ENCODE measurements at places on chromosomes 5 and 9.
A peak's percentile ranks its signal among the peaks of the same experiment; 100 is the strongest.

- DNase-seq: no peak
Measured at GRCh38 chr5:84635235-84636055, 250.8 kb upstream of the EDIL3 start.

- DNase-seq: no peak
Measured at GRCh38 chr5:116492776-116493175, 81.8 kb downstream of the SEMA6A start.

DNA sequence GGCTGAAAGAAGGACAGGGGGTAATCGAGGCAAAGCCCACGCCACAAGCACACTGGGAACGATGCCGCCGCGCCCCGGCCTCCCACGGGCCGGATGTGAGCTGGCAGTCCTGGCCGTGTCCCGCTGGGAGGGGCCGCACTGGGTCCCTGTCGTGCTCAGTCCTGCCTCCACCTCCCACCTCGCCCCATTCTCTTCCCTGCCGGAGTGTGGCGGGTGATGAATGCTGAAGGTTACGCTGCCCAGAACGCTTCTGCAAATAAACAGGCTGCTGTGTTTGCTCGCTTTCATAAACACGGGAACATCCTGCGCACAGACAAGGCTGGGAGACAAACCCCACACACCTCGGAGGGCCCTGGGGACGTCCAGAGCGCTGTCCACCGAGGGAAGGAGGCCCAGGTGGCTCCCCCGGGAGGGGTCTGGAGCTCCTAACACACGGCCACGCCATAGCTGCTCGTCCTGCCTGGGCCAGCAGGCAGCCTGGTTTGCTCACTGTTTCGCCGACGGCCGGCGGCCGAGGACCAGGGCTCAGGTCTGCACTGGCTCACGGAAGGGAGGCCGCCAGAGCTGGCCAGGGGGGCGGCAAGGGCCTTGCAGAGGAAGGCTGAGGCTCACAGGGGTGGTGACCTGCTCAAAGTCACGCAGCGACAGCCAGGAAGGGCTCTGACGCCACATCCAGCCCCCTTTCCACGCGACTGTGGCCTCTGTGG is 2.3 kb downstream of the DNLZ start:
- DNase-seq: no peak

DNA sequence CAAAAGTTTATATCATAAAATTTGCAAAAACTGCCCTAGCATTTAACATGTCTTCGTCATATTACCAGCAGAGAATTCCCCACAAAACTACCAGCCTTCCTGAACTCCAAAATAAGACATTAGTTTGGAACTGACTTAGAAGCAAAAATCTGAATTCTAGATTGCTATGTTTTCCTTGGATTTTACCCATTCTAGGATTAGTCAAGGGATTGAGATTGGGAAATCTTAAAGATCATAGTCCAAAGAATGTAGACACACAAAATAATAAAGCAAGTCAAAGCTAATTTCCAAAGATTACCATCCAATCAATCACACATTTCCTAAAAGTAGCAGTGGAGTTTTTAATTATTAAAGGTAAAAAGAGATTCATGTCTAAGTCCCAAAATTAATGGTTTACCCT is 138.2 kb downstream of the NFIB start:
- DNase-seq: no peak

DNA sequence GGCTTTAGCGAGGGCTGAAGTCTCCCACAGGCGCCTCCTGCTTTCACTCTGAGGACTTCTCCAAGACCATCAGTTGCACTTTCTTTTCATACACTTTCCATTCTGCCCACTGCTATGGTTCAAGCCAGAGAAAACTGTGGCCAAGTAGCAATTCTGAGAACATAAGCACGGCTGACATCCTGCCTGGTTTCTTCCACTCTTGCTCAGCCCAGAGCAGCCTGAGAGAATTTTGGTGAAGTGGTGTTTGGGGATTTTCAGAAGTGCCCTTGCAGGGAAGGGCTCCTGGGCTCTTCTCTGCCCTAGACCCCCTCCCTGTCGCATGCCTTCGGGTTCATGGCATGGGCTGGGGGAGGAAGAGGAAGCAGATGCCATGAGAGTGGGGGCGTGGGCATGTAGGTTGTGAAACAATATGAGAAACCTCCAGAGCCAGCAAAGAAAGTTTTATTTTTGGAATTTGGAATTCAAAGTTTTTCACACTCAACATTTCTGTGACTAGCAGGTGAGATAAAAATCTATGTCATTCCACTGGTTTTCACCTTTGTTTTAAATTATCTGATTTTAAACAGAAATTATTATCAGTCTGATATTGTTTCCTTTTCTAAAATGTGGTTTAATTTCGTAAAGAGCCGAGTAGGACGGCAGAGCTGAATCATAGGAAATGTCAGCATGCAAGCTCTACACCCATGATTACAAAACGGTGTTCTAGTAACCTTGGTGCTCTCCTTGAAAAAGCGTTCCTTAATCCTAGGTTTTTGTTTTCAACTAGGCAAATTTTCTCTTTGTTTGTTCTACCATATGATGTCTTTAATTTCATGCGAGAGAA is 27.8 kb upstream of the TNFSF8 start:
- DNase-seq: no peak

DNA sequence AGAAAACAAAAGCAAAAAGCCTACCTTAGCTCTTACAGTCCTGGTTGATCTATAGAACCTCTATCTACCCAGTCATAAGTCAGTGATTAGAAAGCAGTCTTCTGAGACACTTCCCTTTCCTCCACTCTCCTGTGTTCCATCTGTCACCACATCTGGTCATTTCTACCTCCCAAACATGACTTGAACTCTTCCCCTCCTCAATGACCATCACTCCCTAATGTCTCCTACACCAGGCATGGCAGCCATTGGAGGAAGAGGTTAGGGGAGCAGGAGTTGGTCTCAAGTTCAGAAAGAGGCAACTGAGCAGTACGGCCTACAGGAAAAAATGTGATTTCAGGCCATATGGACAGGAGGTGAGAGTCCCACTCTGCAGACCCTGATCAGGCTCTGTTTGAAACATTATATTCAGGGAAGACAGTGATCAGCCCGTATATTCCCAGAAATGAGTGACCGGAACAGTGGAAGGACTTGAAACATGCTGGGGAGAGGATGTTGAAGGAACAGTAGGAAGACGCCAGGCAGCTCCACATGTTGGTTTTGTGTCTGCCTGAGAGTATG is 12.0 kb downstream of the ABLIM3 start:
- no peak for DNase-seq

DNA sequence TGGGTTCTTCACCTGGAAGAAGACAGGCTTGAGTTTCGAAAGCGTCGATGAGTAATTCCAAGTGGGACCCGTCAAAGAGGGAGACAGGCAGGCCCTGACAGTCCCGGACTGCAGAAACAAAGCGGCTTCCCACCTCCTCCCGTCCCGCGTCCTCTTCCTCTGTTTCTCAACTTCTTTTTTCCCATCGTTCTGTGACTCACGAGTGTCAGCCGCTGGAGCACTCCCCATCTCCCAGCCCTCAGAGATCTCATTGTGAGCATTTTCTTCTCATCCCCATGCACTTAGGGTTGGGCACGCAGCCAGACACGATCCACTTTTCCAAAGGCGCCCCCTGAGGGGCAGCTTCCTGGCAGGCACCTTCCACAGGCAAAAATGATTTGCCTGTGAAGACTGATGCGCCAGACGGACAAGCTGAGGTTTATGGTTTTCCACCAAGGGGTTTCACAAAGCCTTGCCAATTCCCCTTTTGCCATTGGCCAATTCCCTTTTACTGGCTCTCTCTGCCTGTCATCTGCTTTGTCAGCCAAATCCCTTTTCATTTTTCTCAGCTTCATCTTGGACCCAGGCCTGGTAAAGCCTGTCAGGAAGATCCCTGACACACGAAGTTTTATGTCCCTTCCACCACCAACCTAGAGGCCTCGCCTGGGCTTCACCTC is 86.5 kb upstream of the ANKRD55 start:
- no peak for DNase-seq

DNA sequence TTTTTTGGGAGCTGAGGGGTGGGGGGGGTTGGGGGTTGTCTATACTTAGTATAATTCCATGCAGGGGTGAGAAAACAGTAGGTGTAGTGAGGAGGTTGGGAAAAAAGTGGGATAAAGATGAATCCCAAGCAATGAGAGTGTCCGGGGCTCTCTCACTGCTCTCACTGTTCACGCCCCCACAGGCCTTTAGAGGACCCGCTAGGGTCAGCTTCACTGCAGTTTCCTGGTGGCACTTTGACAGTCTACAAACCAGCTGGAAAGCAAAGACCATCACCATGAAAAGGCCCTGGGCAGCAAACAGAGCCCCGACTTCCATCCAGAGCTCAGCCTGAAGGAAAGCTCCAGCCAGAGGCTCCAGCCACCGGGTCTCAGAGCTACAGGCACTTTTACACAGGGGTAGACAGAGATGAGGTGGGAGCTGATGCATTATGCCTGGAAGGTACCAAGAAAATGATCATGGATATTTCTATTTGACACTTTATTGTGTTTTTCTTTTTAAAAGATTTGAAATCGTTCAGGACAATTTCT is 355.1 kb downstream of the ADAMTS6 start:
- DNase-seq: no peak

DNA sequence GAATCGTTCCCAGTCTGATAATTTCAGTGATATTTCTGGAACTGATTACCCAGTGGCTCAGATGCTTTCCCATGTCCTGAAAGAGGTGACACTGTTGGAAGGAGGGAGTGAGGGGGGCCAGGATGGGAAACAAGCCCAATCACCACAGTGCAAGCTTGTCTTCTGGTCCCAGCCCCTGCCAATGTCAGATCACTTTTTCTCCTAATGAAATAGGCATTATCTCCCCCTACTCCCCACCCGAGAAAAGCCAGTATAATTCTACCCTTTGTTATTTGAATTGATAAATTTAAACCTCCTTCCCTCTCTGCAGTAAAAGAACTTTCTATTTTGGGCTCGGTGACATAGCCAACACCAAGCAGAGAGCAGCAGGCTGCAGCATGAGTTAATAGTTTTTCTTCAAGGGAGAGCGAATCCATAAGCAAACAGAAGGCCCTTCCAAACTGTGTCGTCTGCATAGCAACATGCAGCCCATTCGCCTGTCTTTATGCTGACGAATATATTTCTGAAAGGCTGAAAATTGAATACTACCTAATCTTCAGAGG is 14.6 kb upstream of the PPP2CA start:
- peak; percentile 52 for DNase-seq

GRCh38 chr5:35067985-35068384 is 20.2 kb upstream of the AGXT2 start:
- DNase-seq: no peak

- no peak for DNase-seq
Measured at GRCh38 chr5:80259511-80260203, 3.8 kb upstream of the SERINC5 start.

DNA sequence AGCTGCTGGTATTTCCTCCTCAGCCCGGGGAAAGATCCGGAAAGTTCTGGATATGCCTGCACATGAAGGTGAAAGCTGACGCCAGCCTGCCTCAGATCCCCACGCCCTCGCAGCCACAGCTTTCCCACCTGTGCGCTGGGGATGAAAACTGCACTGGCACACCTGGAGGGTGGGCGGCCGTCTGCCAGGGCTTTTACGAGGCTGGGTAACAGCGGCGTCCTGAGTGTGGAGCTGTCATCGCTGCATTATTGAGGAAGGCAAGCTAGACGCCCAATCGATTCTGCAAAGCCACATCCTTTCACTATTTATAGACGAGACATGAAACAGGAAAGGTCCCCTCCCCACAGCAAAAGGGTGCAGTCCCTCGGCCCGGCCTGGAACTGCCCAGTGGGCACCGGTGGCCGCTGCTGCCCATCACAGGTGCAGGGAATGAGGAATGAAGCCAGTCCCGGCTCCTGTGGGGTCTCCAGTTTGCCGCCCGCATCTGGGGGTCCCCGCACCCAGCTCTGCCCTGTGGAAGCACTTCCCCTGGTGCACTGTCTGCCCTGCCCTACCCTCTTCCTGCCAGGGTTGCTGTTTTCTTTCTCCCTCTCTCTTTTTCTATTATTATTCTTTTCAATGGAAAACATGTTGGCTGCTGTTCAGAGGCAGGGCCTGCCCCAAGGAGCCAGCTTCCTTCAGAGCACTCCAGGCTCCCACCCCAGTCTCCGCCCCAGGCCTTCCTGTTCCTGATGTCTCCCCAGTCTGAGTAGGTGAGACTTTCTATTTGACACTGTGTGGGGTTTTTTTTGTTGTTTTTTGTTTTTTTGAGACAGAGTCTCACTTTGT is 7.0 kb downstream of the NOTCH1 start:
- no peak for DNase-seq

Data from retinal pigment epithelial cell (primary cell).